RWPE1 (cell line): ENCODE measurements at places on chromosomes 12 and 14.

DNA sequence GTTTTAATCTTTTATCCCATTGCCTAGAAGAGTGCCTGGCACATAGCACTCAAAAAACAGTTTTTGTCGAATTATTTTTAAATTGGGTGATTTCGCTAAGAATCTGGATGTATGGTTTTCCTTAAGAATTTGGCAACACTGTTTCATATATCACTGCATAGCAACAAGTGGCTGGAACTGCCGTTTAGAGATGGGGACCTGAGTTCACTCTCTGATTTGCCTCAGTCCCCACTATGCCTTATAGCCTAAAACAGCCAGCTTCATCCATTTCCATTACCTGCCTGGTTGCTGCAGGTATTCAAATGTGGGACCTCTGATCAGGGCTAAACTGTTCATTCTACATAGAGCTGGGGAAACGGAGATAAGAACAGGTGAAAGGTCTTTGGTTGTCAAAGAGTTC is 1.8 kb downstream of the HEBP1 start:
- no peak for DNase-seq

GRCh38 chr12:3107954-3108353 is 30.8 kb downstream of the TSPAN9 start:
- DNase-seq = no peak

DNA sequence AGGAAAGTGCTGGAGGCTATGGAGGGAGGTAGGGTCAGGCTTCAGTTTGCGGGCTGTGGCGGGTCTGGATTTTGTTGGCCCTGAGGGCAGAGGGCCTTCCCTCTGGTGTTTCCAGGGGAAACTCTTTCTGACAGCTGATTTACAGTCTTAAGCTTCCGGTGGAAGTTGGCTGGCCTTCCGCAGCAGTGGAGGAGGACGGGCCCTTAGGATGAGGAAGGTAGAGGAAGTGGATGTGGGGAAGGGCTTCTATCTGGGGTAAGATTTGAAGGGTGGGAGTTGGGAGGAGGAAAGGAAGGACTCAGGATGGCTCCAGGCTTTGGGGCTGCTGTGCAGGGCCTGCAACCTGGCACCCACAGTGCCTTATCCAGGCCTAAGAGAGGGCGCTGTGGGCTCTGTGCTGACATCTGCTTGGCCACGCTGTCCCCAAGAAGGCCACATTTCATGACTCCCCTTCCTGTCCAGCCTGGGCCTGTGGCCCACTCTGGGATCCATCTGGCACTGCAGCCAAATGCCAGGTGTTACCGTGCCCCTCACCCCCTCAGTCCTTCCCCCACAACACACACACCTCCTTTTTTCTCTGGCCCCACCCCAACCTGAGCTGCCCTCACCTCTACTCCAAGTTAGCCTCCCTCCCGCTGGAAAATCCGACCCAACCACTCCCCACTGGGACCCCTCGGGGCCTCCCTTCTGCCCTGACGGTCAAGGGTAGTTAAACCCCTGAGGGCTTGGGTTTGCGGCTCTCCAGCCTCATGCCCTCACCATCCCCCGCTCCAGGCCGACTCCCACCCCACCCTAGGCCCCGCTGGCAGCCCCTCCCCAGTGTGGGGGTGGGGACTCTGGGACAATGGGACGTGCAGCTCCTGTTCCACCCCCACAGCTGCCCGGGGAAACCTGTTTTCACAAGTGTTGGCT is 7.7 kb upstream of the PPP1R13B start:
- DNase-seq = no peak

DNA sequence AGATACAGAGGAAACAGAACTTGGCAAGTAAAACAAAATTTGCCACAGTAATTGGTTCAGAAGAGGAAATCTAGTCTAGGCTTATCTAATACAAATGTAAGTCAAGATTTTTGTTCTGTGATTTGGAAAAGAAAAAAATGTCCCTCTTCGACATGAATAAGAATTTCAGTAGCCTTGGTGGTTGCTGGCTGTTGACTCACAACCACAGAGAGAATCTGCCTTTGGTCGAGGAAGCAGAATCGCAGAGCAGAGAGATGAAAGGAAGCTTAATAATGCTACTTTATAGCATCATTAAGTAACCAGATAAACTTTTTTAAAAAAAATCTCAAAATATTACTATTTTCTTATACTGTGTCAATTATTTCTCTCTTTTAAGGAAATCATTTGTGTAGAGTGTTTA is 1096.6 kb downstream of the FLRT2 start:
- no peak for DNase-seq

GRCh38 chr12:98374007-98374406 is 141.4 kb upstream of the TMPO start:
- no peak for DNase-seq

DNA sequence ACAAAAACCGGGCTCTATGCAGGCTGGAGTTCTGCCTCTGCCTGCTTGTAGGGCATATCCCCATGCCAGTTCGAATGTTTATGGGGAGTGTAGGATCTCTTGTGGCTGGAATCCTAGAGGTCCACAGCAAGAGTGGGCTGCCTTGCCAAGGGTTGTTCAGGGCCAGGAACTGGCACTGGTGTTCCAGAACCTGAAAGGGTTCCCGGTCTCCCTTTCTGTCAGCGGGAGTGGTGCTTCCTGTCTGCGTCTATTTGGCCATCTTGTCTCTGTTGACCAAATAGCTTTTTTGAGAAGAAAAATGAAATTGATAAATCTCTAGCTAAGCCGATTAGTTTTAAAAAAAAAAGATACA is 17.8 kb downstream of the OLR1 start:
- no peak for DNase-seq

GRCh38 chr12:64177001-64177400 is 45.1 kb downstream of the KICS2 start:
- DNase-seq = no peak

DNA sequence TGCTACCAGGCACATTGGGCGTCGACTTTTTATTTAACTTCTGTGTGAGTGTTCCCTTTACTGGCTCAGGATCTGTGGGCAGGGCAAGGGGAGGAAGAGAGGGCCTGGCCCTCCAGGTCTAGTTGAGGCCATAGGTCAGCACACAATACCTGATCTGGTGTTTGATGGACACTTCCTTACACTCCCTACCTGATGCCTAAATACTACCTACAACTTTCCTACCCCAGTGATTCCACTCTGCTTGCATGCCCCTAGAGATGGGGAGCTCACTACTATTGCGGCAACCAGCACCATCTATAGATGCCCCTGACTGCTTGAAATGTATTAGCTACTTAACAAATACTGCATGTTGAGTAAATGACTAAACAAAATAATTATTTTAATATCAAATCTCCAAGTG is 20.8 kb upstream of the BEGAIN start:
- no peak for DNase-seq
